Stimulated activated CD8-positive, alpha-beta memory T cell treated with anti-CD3 and anti-CD28 coated beads, Interleukin-4, amount 100 ng/mL, for 4 hours (primary cell): ENCODE measurements at places on chromosomes 6 and 20.

DNA sequence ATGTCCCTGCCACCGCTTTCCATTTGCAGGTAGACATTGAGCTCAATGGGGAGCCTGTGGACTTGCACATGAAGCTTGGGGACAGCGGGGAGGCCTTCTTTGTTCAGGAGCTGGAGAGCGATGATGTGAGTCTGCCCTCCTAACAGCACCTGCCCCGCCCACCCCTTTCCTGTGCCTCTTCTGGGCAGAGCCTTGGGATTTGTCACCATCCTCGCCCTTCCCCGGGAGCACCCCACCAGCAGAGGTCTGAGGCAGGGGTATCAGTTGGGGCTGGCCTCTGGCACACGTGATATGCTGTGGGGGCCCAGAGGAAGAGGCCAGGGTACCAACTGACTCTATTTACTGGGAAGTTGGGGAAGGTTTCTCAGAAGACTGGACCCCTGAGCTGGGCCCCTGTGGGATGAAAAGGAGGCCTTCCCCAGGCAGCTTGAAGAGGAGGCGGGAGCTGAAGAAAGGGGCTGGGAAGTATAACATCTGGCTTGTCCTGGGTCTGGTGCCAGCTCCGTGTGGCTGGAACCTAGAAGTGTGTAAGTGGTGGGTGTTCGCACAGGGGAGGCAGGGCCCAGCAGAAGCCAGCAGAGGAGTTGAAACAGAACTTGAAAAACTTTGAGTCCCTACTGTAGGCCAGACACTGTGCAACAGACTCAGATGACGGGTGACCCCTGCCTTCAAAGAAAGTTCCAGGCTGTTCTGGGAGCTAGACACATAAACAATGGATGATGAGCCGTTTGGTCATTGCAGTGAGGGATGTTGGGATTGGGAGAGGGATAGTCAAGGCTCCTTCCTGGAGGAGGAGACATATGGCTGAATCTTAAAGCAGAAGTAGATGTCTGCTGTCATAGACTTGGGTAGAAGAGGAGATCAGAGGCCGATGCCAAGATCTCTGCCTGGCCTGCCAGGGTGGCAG is 7.2 kb downstream of the LPIN3 start:
- DNase-seq = no peak

DNA sequence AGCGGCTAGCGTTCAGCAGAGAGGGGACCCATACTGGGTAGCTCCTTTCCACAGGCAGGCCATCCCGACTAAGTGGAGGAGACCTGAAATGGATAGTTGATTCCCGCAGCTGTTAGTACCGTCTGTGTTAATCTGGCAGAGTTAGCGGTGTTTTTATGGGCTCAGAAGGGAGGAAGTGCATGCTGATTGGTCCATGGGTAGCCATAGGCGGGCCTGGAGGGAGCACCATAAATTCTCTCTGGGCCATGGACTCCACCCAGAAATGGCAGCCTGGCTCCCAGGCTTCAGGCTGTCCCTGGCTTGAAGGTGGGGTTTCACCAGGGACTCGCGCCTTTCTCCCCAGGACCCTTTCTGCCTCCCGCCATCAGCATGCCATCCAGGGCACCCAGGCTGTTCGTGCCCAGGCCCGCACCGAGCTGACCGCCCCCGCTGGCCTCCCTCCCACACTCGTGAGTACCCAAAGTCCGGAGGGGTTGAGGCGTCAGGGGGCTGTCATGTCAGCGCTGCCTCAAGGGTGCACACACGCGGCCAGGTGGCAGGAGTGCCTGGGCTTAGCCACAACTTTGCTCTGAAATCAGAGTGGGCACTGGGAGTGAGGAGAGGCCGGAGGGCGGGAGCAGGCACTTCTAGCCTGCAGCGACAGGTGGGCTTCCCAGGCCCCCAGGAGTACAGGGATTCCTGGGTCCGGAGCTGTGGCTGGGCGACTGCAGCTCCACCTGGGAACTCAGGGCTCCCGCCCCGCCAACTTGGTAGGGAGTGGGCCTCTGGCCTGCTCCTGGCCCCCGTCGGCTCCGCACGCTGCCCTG is 694.3 kb upstream of the FLRT3 start:
- no peak for DNase-seq

GRCh38 chr20:14566505-14566904 is 229.1 kb upstream of the FLRT3 start:
- DNase-seq = no peak

DNA sequence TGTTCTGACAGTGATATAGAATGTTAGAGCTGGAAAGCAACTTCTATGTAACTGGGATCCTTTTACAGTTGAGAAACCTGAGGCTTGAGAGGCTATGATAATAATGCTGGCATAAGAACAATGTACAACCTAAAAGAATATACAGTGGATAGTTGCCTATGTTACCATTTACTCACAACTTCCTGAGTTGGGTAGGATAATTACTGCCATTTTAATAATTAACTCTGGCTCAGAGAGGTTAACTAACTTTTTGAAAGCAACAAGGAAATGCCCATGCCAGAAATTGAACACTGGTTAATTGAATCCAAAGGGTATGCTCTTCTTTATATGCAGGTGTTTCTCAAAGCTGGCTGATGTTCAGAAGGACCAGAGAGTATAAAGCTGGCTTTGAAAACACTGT is 530.7 kb upstream of the MAP3K7 start:
- DNase-seq = no peak

DNA sequence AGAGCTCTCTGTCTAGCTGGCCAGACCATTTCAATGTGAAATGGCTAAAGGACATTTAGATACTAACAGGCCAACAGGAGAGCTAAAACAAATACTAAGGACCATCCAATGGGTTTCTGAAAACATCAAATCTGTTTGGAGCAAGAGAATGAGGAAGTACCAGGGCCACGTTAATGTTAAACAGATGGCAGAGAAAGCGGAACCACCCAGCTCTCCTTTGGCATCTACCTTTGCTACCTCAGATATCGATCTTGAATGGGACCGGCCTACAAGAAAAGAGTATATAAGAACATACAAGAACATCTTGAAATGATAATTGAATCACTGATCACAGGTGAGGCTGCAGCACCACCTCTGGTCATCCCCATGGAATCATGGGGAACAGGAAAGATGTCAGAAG is 31.8 kb downstream of the KCNK5 start:
- no peak for DNase-seq

- no peak for DNase-seq
Observed at GRCh38 chr6:90709431-90709996, 122.6 kb upstream of the MAP3K7 start.

GRCh38 chr20:63547725-63548480 is at the start of gene SRMS:
Gene SRMS (minus strand): TSS chr20:63547749. CDS start chr20:63547463, 286 bp downstream.
- no peak for DNase-seq

DNA sequence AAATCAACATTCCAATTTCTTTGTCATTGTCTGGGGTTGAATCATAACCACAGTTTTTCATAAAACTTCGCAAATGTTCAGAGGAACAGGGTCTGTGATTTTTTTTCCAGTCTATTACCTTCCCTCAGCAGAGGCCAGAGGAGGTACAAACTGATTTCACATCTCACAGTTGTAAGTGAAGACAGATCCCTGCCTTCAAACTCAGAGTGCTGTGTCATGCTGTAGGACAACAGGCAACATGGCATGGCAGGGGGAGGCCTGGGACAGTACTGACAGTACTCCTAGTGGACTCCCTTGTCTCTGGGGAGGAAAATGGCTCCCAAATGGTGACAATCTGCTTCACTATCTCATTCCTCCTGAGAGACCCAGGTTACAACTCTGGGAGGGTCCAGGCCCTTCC is 308.6 kb downstream of the CDC5L start:
- no peak for DNase-seq

DNA sequence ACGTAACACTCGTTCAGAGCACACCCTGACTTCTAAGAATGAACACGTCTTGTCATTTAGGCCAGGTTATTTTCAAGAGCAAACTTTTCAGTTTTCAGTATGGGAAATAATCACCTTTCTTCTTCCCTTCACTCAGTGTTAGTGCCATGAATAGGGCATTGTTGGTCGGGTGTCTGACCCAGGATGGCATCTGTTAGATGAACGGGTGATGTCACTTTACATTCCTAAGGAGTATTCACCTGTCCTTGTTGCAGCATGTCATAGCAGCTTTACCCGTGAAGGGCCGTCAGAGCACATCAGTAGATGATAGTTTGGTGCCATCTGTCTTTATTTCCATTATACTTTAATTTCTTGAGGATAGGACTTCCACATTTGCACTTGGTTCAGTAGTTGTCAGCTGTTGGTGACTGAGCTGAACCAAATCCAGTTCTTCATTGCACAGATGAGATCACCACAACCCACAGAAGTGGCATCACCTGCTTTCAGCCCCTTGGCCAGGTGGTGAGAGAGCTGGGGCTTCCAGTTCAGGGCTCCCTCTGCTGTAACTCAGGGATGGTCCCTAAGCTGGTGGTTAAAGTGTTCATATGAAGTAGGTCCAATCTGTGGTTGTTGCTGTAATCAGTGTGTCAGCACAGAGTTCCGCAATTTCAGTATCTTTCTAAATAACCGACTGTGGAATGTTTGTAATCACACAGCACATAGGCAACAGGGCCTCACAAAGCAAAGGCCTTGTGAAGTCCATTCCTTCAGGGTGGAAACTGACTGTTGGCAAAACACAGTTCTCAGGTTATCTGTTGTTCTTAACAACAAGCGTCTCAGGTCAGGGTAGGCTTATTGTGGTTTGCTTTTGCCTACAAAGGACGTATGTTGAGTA is 68.2 kb downstream of the FAM120B start:
- DNase-seq = no peak

- DNase-seq = no peak
Observed at GRCh38 chr6:135270676-135271536, 89.8 kb downstream of the MYB start.

- peak; percentile 57 for DNase-seq
Observed at GRCh38 chr6:81752921-81753710, 635 bp upstream of the TENT5A start.

GRCh38 chr20:57480444-57481160 is 44.3 kb downstream of the CTCFL start:
- DNase-seq = peak; percentile 38

GRCh38 chr20:58930496-58930895 is 50.6 kb upstream of the NELFCD start:
- no peak for DNase-seq

DNA sequence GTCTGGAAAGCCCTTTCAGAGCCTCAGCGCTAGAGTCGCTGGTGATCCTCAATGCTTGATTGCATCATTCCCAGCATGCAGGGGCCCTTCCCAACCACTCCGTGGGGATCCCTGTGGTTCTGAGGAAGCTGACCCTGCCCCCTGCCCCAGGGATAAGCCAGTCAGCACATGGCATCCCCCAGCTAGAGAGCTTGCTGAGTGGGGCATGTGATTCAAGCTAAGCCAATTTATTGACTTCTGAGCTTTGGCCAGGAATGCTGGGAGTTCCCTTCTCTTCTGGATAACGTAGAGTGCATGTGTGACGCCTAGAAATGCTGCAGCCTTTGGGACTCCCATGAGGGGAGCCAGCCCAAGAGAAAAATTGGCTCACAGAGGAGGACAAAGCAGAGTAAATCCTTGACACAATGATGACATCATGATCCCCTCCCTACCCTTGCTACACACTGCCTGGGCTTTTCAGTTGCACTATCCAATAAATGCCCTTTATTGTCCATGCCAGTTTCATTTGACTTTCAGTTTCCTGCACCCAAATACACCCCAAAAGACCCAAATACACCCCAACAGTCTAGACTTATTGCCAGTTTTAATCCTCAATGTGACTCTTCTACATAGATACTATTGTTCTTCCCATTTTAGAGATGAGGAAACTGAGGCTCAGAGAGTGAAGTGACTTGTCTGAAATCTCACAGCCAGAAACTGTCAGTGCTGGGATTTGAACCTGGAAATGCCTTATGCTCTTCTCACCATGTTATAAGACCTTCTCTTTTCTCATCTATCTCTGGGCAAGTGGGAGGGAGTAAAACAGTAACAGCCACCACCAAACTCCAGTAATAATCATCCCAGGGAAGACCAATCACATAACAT is 34.3 kb downstream of the KCNB1 start:
- no peak for DNase-seq

- peak; percentile 36 for DNase-seq
Observed at GRCh38 chr6:31270788-31271640, 878 bp downstream of the HLA-C start.

DNA sequence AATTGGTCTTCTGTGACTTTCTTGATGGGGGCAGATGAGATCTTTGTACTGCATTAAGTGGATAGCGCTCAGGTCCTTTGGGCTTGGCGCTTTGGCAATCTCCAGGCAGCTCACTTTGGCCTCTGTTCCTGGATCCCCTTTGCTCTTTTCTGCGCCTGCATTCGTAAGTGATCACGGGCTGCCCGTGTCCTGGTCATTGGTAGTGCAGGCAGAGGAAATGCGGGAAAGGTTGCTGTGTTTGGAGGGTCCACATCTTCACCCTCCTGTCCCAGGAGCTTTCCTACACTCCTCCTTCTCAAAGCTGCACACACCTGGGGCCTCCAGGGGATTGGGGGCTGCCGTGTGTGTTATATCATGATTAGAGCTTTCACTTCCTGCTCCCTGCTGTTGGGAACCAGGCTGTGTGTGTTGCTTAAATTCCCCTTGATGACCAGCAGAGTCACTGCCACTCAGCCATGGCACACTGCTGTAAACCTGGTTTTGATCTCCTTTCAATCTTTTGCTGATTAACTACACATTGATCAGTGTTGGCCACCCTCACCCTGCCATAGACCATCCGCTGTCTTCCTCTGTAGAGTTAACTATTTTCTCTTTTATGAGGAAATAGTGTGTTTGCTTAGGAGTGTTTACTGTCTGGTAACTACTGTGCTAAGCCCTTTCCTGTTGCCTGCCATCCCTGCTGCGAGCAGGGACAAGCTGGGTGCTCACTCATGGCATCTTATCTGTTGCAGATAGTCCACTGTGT is 13.0 kb upstream of the SNHG17 start:
- DNase-seq = no peak

- DNase-seq = no peak
Observed at GRCh38 chr6:35209622-35210247, 4.0 kb upstream of the SCUBE3 start.

GRCh38 chr6:97677626-97678025 is 394.6 kb upstream of the MMS22L start:
- no peak for DNase-seq
